ENCODE measurements at places on chromosomes 16 and 17. TPM values are rescaled to one million over a fixed set of nuclear protein-coding genes. Genes with fewer than 3 reads are reported as not detected.

The PLCG2 gene
- 0.07 TPM for total RNA-seq

The TBC1D26 gene
- total RNA-seq = 0.39 TPM

The LITAFD gene
- total RNA-seq = not detected

The ACSM2A gene
- not detected for total RNA-seq

The PPL gene
- total RNA-seq = 7.7 TPM

The RND2 gene
- 0.20 TPM for total RNA-seq

The FOXN1 gene
- total RNA-seq = not detected

The CIITA gene
- 1.1 TPM for total RNA-seq

The RNF112 gene
- total RNA-seq = 5.0 TPM

The HIGD1B gene
- not detected for total RNA-seq

The IL17C gene
- not detected for total RNA-seq

The GRAPL gene
- 0.20 TPM for total RNA-seq

The EFCAB5 gene
- 0.13 TPM for total RNA-seq

The CD300E gene
- total RNA-seq = not detected

The PSMD12 gene
- 29.2 TPM for total RNA-seq

The ATP1B2 gene
- 0.07 TPM for total RNA-seq

The ADAM11 gene
- total RNA-seq = 0.79 TPM

The DUS1L gene
- 38.6 TPM for total RNA-seq

The TUFM gene
- 82.1 TPM for total RNA-seq

The PPY gene
- total RNA-seq = not detected

The ARL4D gene
- total RNA-seq = 22.0 TPM

The SLC12A3 gene
- total RNA-seq = not detected

The KRT39 gene
- not detected for total RNA-seq

The TPPP3 gene
- total RNA-seq = 1.6 TPM

The GLIS2 gene
- 7.8 TPM for total RNA-seq

The XYLT2 gene
- 98.2 TPM for total RNA-seq

The HOXB2 gene
- 7.5 TPM for total RNA-seq

The MTSS2 gene
- total RNA-seq = 31.2 TPM

The NDUFAF8 gene
- total RNA-seq = 29.5 TPM

The CIBAR2 gene
- total RNA-seq = not detected

The RPL27 gene
- 471 TPM for total RNA-seq

The ESRP2 gene
- total RNA-seq = 0.07 TPM

The GP1BA gene
- total RNA-seq = not detected

The MPP2 gene
- 5.1 TPM for total RNA-seq

The EVI2A gene
- 1.4 TPM for total RNA-seq

The WFIKKN1 gene
- total RNA-seq = 0.26 TPM

Data from smooth muscle cell of the pulmonary artery (primary cell).